ENCODE measurements at places on chromosomes 6 and 20.
A peak's percentile ranks its signal among the peaks of the same experiment; 100 is the strongest.

- DNase-seq, result no peak
These were observed 16.5 kb downstream of the RIPOR2 start for GRCh38 chr6:24919056-24919892.

GRCh38 chr6:135481783-135482369 is 15.7 kb downstream of the AHI1 start:
- no peak for DNase-seq

- peak; percentile 81 for DNase-seq
These were observed 27.9 kb upstream of the BMP6 start for GRCh38 chr6:7697820-7698623.

DNA sequence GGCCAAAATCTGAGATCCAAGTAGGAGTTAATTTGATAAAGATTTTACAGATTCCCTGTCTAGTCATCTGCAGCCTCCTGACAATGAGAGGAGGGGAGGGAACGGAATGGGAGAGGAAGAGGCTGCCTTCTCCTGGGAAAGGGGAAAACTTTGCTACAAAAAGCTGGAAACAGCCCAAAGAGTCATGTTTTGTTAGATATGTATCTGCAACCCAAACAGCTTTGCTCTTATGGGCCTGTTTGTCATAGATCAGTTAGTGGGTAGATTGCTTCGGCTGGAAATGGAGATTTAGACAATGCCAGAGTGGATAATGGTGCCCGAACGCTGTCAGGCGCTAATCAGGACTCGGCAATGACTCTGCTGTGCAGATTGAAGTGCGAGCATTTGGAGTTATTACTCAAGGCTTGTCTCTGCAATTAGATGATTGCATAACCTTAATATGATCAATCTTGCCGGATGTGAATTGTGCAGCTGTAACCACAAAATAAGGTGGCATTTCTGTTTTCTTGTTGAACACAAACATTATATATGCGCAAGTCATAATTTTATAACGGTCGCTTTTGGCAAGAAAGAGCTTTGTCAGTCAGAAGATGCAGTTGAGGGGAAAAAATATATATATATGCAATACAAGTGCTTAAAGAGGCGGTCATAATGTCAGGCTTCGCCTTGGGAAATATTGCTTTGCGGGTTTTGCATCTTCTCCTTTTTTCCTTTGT is 92.4 kb upstream of the MAFB start:
- DNase-seq, result no peak

DNA sequence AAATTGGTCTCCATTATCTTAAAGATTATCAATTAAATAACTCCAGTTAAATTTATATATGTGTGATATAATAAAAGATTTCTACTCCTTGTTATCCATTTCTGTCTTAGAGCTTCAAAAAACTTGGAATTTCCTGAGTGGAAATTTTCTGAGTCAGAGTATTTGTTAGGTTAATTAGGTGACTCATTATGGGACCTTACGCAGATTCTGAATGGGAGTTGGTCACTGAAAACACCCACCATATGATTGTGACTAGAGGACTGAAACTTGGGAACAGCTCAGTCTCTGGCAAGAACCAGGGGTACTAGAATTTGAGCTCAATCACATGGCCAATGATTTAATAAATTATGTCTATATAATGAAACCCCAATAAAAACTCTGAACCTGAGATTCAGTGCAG is 125.4 kb upstream of the HMGCLL1 start:
- no peak for DNase-seq

GRCh38 chr6:170366248-170366960 is 59.8 kb downstream of the FAM120B start:
- no peak for DNase-seq

- no peak for DNase-seq
These were observed 693.0 kb downstream of the HTR1B start for GRCh38 chr6:76770281-76770680.

DNA sequence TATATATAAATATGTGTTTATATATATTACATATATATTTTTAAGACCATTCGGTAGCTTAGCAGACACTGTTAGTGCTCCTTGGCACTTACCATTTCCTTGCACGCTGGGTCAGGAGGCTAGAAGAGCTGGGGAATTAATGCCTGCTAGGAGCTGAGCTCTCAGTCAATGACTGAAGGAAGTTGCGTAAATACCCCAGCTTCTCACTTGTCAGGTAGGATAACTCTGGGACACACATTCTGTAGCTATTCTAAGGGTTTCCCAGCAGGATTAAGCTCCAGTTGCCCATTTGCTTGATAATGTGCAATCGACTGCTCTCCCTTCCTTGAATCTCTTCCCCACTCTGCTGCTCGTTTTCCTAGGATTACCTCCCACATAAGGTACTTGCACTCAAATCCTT is 15.7 kb upstream of the DNAAF9 start:
- DNase-seq, result no peak

- peak; percentile 72 for DNase-seq
These were observed 141.7 kb downstream of the MTFR2 start for GRCh38 chr6:136108361-136108945.

- DNase-seq, result peak; percentile 94
These were observed 18.5 kb downstream of the RNF144B start for GRCh38 chr6:18405477-18406293.

DNA sequence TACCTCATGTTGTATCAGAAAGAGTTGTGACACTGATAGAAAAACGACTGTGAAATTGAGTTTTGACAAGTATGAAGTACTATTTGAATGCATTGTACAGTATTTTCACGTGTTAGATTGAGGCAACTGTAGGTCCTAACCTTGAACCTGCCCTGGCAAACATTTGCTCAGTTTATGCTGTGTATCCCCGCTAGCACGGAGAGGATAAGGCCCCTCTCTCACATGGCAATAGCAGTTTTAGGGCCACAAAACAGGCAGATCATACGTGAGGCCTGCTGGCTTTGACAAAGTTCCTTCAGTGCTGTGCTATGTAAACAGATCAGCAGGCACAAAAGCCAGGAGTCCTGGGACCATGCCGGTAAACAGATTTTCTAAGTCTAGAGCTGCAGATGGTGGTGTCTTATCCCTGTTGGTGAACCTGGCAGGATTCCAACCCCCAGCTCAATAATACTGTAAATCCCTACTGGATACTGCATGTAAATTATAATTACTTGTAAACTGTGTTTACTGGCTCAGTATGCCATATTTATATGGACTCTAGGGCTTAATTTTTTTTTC is 23.8 kb upstream of the FAM217A start:
- DNase-seq, result no peak

DNA sequence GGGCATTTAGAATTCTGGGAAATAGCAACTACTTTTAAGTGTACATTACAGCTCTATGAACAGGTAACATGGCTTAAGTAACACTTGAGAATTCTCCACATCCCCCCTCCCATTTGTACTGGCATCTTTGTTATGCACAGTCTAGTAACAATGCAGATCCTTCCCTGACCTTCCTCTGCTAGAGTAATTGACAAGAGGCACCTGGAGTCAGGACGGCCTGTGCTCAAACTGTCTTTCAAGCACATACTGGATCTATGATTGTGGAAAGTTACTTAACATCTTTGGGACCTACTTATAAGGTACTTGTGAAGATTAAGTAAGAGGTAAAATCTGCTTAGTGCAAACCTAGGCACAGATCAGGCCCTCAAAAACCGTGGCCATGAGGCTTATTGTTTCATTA is 21.9 kb upstream of the GSTA3 start:
- DNase-seq, result no peak

DNA sequence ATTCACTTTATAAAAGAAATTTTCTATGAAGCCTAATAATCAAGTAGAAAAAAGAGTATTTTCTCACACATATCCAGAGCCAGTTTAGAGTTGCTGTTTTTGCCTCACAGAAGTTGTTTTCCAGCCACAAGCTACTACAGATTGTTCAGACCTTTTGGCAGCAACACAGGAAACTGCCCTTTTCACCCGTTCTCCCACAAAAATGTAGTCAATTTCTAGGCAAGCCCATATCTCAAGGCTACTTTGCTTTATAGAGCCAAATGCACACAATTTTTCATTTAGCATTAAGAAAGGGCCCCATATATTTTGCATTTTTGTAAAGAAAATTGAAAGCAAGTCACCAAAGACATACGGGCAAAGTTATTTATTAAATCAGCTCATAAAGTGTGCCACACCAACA is 49.5 kb downstream of the EPB41L2 start:
- DNase-seq, result peak; percentile 89

- no peak for DNase-seq
These were observed 6.9 kb upstream of the SUMO4 start for GRCh38 chr6:149393002-149393679.

DNA sequence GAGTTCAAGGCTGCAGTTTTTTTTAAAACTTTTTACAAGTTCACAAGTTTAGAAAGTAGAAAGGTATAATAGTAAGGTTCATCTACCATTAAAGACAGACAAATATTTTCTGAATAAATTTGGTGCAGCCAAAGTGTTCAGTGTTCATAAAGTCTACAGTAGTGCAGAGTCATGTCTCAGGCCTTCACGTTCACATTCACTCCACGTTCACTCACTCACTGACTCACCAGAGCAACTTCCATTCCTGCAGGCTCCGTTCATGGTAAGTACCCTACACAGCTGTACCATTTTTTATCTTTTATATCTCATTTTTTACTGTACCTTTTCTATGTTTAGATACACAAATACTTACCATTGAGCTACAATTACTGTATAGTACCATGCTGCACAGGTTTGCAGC is 67.6 kb downstream of the B4GALT5 start:
- DNase-seq, result no peak

DNA sequence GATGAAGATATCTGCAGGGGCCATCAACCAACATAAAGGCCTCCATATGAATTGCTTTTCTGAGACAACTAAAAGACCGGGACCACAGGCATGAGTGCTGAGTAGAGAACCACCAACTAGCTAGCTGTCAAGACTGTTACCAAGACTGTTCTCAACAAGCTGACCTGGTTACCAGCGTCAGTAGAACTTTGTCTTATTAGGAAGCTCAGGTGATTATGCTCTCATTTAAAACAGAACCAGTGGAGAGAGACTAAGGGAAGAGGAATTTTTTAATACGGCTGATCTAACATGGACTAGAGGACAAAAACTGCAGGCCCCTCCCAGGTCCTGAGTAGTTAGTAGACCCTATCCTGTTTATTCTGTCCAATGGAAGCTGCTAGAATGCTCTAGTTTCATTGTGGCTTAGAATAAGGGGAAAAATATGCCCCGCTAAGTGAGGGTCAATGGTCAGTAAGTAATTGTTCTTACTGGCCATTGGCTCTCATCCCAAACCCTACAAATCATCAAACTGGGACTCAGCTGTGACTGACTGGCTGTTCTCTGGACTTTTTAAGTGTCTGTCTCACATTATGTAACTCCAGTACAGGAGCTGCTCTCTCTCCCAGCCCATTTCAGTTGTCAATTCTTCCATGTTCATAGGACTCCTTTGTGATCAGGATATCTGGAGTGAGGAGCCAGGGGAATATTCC is 3.8 kb upstream of the DYNLRB1 start:
- DNase-seq, result peak; percentile 20

GRCh38 chr6:167776906-167777627 is 49.6 kb upstream of the AFDN start:
- no peak for DNase-seq

- DNase-seq, result no peak
These were observed 5.1 kb upstream of the KIAA0408 start for GRCh38 chr6:127464161-127464880.

DNA sequence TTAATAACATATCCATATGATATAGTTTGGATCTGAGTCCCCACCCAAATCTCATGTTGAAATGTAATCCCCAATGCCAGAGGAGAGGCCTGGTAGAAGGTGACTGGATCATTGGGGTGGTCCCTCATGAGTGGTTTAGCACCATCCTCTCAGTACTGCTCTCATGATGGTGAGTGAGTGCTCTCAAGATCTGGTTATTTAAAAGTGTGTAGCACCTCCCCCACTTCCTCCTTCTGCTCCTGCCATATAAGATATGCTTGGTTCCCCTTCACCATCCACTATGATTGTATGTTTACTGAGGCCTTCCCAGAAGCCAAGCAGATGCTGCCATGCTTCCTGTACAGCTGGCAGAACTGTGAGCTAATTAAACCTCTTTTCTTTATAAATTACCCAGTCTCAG is 22.9 kb downstream of the IRF4 start:
- DNase-seq, result no peak

DNA sequence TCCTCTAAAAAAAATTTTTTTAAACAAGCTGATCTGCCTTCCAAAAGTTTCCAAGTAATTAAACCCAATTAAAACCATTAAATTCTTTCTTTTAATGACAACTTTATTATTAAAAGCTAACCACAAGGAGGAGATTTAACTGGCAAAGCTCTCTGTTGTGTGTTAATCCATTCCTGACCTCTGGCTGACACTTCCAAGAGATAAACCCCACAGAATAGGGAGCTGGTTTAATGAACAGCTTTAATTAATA is 230.8 kb downstream of the EYA2 start:
- DNase-seq, result no peak
